ENCODE measurements at places on chromosomes 3 and 15.
A peak's percentile ranks its signal among the peaks of the same experiment; 100 is the strongest.

DNA sequence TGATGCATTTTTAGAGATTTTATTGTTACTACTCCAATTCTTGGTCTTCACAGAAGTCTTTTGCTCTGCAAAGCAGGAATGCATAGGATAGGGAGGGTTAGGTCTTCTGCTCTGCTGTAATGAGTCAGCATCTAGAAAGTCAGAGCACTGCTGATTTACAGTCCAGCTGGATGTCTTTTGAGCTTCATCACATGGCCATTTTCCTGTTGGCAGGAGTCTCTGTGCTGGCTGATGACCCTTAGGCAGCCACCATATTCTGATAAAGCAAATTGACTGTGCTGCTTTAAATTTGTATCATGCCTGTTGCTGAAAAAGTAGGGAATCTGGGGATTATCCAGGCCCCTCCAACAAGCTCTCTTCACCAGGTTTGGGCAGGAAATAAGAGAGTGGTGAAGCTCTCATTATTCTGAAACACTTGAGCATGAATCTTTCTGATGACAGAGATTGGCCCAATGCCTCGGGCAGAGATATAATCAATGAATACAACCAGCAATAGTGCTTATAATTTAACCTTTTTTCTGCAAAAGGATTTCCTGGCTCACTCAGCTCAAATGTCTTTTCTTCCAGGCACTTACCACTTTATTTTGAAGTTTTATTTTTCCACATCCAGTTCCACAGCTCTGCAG lies 9.7 kb upstream of the CRBN start:
- no peak for DNase-seq

DNA sequence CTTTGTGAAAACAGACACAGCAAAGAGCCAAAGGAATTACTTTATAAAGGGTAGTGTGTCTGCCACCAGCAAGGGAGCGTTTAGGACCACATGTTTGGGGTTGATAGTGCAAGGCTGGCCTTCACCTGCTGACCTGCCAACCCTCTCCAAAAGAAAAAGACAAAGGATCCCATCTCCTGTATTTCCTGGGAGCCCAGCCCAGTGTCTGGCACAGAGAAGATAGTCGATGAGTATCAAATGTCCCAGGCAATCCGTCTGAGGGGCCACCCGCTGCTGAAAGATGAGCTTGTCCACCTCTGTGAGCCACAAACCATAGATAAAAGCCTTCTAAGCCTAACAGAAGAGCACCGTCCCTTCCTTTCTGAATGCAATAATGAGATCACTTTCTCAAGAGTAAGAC lies 154.8 kb upstream of the CTNNB1 start:
- no peak for DNase-seq

- DNase-seq = peak; percentile 23
Measured at GRCh38 chr15:89129123-89129815, 41.0 kb downstream of the ABHD2 start.

- peak; percentile 25 for DNase-seq
Measured at GRCh38 chr15:70722266-70723121, 40.9 kb downstream of the UACA start.

GRCh38 chr3:171977860-171978259 lies 61.5 kb upstream of the FNDC3B start:
- no peak for DNase-seq

GRCh38 chr3:173702561-173702960 lies 305.0 kb downstream of the NLGN1 start:
- no peak for DNase-seq

- no peak for DNase-seq
Measured at GRCh38 chr3:157257101-157257500, 97.2 kb upstream of the CCNL1 start.

DNA sequence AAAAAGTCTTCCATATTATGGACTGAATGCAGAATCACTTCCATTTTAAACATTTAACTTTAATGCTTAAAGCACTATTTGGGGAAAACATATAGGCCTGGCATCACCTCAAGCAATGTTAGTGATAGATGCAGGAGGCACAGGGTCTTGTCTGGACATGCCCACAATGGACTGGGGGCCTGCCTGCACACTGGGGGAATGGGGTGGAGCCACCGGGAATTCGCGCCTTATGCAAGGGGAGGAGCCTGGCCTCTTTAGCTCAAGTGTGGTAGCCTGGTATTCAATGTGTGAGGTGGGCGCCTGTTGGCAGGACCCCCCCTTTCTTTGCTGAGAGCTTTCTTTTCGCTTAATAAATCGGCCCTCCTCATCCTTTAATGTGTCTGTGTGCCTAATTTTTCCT lies 29.9 kb downstream of the ACKR4 start:
- no peak for DNase-seq
